ENCODE measurements at places on chromosomes 2 and 18. TPM values are rescaled to one million over a fixed set of nuclear protein-coding genes. Genes with fewer than 3 reads are reported as not detected.

- DNase-seq = no peak
Observed at GRCh38 chr18:70148039-70148938, 57.2 kb downstream of the RTTN start.

DNA sequence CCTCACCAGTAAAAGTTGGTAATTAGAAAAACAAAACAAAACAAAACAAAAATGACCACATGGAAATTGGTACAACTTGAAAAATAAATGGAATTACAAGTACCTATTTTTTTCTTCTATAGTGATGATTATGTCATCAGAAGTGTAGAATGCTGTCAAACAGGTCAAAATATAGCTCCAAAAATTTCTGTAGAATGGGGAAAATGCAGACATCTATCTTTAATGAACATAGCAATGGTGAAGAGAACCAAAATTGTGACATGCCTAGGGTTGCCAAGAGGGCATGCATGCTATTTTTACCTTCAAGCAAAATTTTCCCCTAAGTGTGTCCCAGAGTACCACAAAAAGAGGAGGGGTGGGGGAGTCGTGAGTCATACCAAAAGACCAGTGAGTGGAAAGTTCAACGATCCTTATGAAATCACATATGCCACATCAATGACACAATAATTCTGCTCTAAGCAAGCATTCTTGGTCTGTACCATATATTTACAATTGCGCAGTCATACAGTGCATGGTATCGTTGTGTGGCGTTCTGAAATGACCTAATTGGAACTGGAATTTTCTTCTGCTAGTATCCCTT is 1436.4 kb downstream of the SUCLG1 start:
- DNase-seq = no peak

- DNase-seq = no peak
Observed at GRCh38 chr2:240213476-240214421, 73.3 kb upstream of the OTOS start.

- DNase-seq = no peak
Observed at GRCh38 chr2:140023291-140023690, 1243.1 kb upstream of the NXPH2 start.

GRCh38 chr18:70582981-70583380 is 294.1 kb downstream of the SOCS6 start:
- no peak for DNase-seq

DNA sequence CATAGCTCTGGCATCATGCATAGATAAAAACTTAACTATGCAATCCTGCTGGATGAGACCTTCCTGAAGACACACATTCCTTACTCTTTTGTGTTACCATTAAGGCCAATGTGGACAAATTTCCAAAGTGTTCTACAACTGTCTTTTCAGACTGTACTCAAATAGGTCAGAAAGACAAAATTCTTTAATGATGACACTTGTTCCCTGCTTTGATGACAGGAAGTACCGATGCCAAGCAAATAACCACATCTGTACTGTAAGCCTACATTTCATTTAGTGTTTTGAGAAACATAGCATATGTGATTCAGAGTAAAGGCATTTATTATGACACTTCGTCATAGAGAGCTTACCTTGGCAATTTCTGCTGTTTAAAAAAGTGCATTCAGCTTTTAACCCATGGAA is 55.0 kb downstream of the PMAIP1 start:
- no peak for DNase-seq

DNA sequence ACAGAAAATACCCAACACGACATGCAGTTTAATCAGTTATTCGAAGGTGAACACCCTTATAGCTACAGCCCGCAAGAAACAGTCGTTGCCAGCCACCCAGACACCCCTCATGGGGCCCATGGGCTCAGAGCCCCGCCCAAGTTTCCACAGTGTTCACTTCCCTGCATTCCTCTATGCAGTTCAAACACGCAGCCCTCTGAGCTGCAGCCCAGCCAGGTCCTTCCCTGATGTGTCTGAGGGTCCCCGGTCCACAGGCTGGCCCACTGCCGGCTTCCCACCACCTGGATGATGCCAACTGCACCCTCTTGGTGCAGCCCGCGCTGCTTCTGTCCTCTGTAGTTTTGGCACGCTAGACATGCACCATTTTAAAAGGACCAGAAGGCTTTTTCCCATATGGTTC is 87.4 kb downstream of the ZNF516 start:
- no peak for DNase-seq

DNA sequence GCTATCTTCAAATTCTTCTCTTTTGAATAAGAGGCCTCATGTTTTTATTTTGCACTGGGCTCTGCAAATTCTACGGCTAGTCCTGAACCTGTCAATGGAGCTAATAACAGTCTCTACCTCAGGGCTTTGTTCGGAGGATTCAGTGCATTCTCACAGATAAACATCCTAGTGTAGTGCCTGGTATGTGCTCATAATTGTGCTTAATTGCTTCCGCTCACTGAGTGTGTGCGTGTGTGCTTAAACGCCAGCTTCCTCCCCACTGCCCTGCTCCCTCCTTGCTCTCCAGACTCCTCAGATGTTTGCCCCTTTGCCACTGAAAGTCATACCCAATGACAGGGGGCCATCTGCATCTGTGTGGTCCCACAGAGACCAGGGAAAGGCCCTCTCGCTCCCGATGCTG is 6.7 kb downstream of the GYPC start:
- no peak for DNase-seq

DNA sequence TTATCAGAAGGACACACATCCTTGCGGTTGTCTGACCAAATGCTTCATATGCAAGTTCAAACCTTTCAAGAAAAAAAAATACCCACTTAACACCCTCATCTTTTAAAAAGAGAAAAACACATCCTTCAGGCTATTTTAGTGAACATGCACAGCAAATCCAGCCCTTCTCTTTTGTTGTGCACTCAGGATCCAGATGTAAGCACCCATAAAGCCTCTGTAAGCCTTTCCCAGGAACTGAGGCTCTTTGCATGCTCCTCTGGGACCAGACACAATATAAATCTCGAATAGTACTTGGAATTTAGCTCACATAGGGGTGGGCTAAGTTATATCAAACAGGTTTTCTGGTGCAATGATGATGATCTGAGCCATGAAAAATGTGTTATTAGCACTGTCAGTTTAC is 308.8 kb upstream of the FAM98A start:
- no peak for DNase-seq

DNA sequence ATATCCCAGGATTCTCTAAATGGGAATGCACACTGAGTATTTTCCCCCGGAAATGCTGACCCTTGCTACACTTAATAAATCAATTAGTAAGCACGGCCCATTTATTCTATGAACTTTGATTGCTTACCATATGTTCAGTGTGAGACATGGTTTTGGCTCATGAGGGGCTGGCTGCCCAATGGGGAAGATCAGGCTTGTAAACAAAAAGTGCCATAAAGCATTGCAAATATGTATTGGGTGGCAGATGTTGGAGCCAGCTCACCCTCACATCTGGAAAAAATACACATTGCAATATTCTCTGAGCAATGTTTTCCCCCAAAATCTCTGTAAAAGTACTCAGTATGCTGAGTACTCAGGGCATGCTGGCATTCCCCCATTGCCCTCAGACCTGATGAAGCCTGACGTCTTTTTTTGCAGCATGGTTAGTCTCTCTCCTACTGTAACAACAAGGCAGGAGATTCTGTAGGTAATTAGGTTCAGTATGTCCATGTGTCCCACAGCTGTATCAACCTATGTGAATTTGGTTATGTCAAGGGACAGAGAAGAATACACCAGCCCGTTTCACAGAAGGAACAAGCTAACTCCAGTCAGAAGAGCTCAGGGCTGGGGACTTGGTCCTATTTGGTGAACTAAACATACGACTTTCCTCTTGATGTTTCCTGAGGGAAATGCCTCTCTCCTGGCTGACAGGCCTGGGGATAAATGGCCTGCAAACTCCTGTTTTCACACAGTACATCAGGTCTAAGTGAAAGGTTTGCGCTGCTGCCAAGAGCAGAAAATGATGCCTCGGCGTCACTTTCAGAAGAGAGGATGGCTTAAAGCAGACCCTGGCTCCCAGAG is 202.4 kb downstream of the INSIG2 start:
- no peak for DNase-seq

- DNase-seq = no peak
Observed at GRCh38 chr18:68780802-68781635, 16.9 kb upstream of the CCDC102B start.

GRCh38 chr2:133490411-133490980 is 77.8 kb downstream of the NCKAP5 start:
- no peak for DNase-seq

- no peak for DNase-seq
Observed at GRCh38 chr2:156211318-156211717, 121.2 kb downstream of the NR4A2 start.

- DNase-seq = no peak
Observed at GRCh38 chr18:2091937-2092336, 479.4 kb downstream of the METTL4 start.

GRCh38 chr18:74947417-74947816 is 261.5 kb downstream of the PTGR3 start:
- DNase-seq = no peak

GRCh38 chr2:216711348-216711747 is 16.0 kb upstream of the IGFBP5 start:
- DNase-seq = no peak

GRCh38 chr2:240131941-240132650 is 4.0 kb downstream of the COPS9 start:
- DNase-seq = no peak

- DNase-seq = no peak
Observed at GRCh38 chr2:65464604-65465003, 32.2 kb upstream of the SPRED2 start.

DNA sequence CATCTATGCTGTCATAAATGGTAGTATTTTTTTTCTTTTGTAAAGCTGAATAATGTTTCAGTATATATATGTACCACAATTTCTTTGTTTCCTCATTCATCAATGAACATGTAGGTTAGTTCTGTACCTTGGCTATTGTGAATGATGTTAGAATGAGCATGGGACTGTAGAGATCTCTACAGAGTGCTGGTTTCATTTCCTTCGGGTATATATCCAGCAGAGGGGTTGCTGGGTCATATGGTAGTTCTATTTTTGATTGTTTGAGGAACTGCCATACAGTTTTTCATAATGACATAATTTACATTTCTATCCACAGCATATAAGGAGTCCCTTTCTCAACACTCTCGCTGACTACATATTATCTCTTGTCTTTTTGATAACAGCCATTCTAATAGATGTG is 243.5 kb downstream of the CDH7 start:
- no peak for DNase-seq

DNA sequence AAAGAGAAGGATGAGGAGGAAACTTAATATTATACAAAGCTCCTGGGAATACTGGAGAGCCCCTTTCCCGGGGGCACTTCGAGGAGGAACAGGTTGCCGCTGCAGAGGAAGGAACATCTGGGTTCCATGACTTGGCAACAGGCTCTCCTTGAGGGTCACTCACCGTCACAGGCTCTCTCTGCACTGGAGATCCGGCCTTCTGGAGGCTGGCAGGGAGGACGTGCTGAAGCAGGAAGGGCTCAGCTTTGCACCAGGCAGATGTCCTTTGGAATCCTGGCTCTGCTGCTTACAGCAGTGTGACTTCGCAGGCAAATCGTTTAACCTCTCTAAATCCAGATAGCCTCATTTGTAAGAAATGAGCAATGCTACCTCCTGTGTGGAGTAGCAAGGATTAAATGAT is 2.9 kb upstream of the DPYSL5 start:
- DNase-seq = no peak

GRCh38 chr2:1736045-1736444 is 8.3 kb downstream of the PXDN start:
- DNase-seq = no peak

GRCh38 chr18:46485675-46486194 is 171.3 kb downstream of the LOXHD1 start:
- no peak for DNase-seq

- no peak for DNase-seq
Observed at GRCh38 chr2:169426069-169426663, 53.1 kb upstream of the BBS5 start.

DNA sequence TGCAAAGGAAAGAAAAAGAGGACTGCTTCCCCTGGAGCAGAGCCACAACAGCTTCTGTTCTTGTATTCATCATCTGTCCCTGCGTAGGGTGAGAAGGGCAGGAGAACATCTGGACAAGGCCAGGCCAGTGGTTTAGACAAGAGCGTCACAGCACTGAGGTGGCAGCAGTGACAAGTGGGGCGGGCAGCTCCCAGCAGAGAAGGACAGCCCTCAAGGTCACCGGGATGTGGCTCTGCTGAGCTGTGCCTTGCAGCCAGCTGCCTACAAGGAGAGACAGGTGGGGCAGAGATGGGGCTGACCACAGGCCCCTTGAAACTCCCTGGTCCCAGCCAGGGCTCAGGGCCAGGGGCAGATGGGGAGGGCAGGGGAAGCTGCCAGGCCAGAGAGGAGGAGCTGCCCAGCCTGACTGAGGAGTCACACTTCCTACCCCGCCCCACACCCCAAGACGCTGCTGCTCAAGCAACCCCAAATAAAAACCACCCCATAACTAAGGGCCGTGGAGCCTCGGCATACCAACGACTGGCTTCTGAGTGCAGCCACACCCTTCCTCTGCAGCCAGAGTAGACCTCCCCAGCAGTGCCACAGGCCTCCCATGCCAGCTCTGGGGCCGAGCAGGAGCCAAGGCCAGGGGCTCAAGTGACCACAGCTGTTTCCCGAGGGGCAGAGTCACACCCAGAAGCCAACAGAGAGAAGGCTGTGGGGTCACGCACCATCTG is 5.4 kb downstream of the RAB11FIP5 start:
- no peak for DNase-seq

- DNase-seq = no peak
Observed at GRCh38 chr2:181570833-181571661, 85.9 kb downstream of the CERKL start.

- DNase-seq = no peak
Observed at GRCh38 chr2:164504253-164504652, 117.0 kb downstream of the GRB14 start.

GRCh38 chr18:23689616-23690504 is 607 bp downstream of the LAMA3 start:
- DNase-seq = no peak

- DNase-seq = no peak
Observed at GRCh38 chr2:63772061-63772460, 69.6 kb upstream of the UGP2 start.

DNA sequence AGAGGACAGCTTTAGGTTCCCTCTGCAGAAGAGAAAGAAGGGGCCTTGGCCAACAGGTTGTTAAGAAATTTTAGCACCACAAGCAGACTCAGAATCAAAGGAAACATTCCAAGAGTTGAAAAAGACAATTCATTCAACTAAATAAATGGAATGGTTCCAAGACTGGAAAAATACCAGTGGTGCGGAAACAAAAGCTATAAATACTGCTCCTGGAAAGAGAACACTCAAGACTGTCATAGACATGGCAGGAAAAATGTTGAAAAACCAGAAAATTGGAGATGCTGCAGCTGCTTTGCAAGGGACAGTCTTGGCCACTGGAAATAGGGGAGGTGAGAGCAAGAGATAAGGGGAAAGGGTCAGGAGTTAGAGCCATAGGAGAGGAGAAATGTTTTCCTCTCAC is 312.7 kb upstream of the CYRIA start:
- DNase-seq = no peak

Gene TFPI
- 43.1 TPM for total RNA-seq

Gene LYG2
- not detected for total RNA-seq

Gene POTEC
- total RNA-seq = not detected

Gene COMMD1
- 27.5 TPM for total RNA-seq

Gene SCYGR8
- total RNA-seq = not detected

Gene WDSUB1
- total RNA-seq = 21.8 TPM

Gene COL4A3
- total RNA-seq = under 0.01 TPM

Gene TRIM43
- not detected for total RNA-seq

Gene ASXL2
- 8.1 TPM for total RNA-seq

Gene NABP1
- 10.5 TPM for total RNA-seq

Gene CDH20
- 0.27 TPM for total RNA-seq

Gene CYP26B1
- total RNA-seq = 0.81 TPM

Gene GPR35
- 7.8 TPM for total RNA-seq

Gene CENPA
- 0.81 TPM for total RNA-seq

All from hematopoietic multipotent progenitor cell (in vitro differentiated cells).